Ascending aorta (tissue), 2 donors: ENCODE measurements at places on chromosomes 13 and 19. TPM values are rescaled to one million over a fixed set of nuclear protein-coding genes. Genes with fewer than 3 reads are reported as not detected.

- no peak for DNase-seq
- no peaks in the 10 kb centered on the region for H3K36me3 ChIP-seq
- no peaks in the 10 kb centered on the region for H3K4me1 ChIP-seq
- H3K27ac ChIP-seq: no peak overlapping the region
Observed at GRCh38 chr13:75279834-75280369, 202.1 kb downstream of the TBC1D4 start.

The ADPRHL1 gene
- 11.3 TPM for total RNA-seq

- H3K27me3 ChIP-seq: no peaks in the 10 kb centered on the region
- DNase-seq: no peak
- no peak overlapping the region for H3K27ac ChIP-seq
- H3K4me1 ChIP-seq: no peaks in the 10 kb centered on the region
- no peak overlapping the region for H3K4me3 ChIP-seq
- no peaks in the 10 kb centered on the region for H3K36me3 ChIP-seq
Observed at GRCh38 chr13:100954430-100955305, 280.1 kb upstream of the TMTC4 start.

DNA sequence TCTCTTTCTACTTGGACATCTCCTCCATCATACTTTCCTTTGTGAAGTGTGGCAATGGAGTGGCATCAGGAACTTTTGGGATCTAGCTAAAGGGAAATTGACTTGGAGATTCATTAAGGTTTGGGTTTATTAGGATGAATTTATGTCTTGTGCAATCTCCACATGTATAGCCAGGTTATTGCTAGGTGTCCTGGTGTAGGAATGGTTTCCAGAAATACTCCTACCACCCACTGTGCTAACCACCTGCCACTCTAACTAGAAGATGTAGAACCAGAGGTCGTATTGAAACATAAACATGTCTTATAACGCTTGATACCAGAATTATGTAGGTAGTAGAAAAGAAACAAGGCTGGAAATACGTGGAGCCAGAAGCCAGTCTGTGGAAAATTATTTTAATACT, 38.1 kb upstream of the MED4 start:
- H3K4me3 ChIP-seq: no peak overlapping the region
- H3K4me1 ChIP-seq: no peaks in the 10 kb centered on the region
- H3K27ac ChIP-seq: no peak overlapping the region
- H3K36me3 ChIP-seq: no peaks in the 10 kb centered on the region
- no peak for DNase-seq
- no peaks in the 10 kb centered on the region for H3K27me3 ChIP-seq

The TRIM28 gene
- total RNA-seq: 222 TPM

DNA sequence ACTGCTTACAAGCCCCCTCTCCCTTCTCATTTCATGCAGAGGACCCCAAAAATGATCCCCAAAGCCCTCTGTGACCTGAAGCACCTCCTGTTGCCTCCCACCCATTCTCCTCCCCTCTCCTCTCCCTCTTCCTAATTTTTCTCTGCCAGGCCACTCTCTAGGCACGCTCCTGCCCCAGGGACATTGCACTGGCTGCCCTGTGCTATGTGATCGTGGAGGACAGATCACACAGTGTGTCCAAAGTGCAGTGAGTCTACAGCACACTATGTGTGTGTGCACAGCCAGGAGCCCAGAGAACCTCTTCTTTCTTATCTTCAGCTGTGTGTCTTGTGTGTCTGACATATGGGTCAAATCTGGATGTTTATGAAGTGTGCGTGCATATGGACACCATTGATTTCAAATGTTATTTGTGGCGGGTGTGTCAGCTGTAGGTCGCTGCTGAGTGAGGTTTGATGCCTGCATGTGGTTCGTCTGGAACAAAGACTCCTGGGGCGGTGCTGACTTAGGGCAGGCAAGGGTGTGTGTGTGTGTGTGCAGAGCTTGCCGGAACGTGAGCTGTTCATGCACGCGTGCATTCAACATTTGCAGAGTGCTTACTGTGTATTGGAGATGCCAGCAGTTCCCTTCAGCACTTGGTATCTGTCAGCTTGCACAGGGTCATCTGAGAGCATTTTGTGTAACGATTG, 2.1 kb upstream of the KLHL26 start:
- H3K36me3 ChIP-seq: no peaks in the 10 kb centered on the region
- no peak overlapping the region for H3K27ac ChIP-seq
- H3K27me3 ChIP-seq: no peaks in the 10 kb centered on the region
- peaks cover 7% of the 10 kb centered on the region for H3K4me1 ChIP-seq

The MPND gene
- 21.9 TPM for total RNA-seq

DNA sequence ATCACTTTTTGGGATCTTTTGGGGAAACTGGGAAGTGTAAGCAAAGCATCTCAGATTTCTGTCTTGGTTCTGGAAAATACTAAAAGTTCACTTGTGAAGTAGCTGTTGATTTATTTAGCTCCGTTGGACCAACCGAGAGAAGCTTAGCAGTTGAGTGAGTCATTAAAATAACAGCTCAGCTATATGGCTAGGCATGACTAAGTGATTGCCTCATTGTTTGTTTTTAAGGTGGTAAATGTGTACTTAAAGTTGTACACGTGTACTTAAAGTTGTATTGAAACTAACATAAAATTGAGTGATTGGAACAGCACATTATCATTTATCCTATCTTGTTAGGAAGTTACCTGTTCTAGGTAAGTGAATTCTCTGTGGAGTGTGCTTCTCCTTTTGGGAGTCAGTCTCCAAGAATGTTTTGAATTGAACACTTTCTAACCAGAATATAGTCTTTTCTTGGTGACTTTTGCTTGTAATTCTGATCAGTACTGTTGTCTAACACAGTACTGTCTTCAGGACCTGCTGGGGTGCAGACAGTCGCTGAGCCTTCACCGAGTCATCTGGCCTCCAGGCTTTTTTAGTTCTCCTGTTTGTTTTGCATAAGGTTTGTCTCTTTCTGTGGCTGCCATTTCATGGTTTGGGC, 2.9 kb upstream of the DCUN1D2 start:
- peaks cover 24% of the 10 kb centered on the region for H3K4me1 ChIP-seq
- H3K36me3 ChIP-seq: peaks cover 31% of the 10 kb centered on the region
- DNase-seq: no peak
- H3K27me3 ChIP-seq: no peaks in the 10 kb centered on the region
- H3K4me3 ChIP-seq: peak overlapping the region; percentile 98

GRCh38 chr13:50456111-50456510, 387.4 kb downstream of the DLEU7 start:
- H3K4me1 ChIP-seq: peaks cover 11% of the 10 kb centered on the region
- no peak overlapping the region for H3K27ac ChIP-seq
- H3K36me3 ChIP-seq: no peaks in the 10 kb centered on the region
- DNase-seq: no peak
- no peaks in the 10 kb centered on the region for H3K27me3 ChIP-seq

The DHDH gene
- not detected for total RNA-seq

DNA sequence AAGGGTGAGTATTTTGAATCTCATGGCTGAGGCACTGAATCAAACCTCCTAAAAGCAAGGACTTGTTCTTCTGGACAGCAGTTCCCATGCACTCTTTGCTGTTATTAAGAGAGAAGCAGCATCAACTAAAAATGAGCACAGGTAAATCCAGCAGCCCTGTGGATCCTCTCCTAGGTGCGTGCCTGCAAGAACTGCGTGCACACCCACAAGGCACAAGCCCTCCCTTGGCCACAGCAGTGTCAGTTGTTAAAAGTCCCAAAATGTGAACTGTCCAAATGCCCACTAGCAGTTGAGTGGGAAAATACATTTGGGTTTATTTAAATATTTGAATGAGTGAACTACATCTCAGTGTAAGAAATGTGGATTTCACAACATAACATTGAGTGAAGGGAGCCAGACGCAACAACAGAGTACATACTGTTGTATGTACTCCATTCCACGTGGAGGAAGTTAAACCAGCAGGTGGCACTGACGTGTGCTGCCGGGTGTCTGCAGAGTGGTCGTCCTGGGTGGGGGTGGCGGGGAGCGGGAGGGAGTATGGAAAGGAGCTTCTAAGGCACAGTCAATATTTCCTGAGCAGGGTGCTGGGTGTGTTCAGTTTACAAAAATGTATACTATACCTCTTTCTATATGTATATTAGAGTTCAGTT, 266.4 kb downstream of the NALCN start:
- H3K27ac ChIP-seq: no peak overlapping the region
- no peaks in the 10 kb centered on the region for H3K27me3 ChIP-seq
- H3K36me3 ChIP-seq: no peaks in the 10 kb centered on the region
- no peak overlapping the region for H3K4me3 ChIP-seq
- no peaks in the 10 kb centered on the region for H3K4me1 ChIP-seq
- DNase-seq: no peak

DNA sequence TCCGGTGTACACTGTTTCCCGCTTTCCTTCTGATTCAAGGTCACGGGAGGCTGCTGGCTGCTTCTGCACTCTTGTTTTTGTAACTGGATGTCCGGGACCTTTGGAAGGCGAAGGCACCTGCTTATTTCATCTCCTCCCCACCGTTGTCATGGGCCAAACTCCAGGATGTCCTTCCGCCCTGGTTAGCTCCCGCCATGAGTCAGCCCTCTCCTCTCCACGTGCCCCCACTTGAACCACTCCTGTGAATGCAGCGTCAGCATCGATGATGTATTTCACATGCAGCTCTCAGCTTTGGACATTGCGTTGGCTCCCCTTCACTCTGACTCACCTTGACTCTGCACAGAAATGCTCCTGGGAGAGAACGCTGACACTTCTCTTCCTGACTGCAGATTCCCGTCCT, 5.5 kb upstream of the GALP start:
- H3K4me1 ChIP-seq: no peaks in the 10 kb centered on the region
- DNase-seq: no peak
- no peaks in the 10 kb centered on the region for H3K27me3 ChIP-seq
- H3K27ac ChIP-seq: no peak overlapping the region
- H3K36me3 ChIP-seq: no peaks in the 10 kb centered on the region

DNA sequence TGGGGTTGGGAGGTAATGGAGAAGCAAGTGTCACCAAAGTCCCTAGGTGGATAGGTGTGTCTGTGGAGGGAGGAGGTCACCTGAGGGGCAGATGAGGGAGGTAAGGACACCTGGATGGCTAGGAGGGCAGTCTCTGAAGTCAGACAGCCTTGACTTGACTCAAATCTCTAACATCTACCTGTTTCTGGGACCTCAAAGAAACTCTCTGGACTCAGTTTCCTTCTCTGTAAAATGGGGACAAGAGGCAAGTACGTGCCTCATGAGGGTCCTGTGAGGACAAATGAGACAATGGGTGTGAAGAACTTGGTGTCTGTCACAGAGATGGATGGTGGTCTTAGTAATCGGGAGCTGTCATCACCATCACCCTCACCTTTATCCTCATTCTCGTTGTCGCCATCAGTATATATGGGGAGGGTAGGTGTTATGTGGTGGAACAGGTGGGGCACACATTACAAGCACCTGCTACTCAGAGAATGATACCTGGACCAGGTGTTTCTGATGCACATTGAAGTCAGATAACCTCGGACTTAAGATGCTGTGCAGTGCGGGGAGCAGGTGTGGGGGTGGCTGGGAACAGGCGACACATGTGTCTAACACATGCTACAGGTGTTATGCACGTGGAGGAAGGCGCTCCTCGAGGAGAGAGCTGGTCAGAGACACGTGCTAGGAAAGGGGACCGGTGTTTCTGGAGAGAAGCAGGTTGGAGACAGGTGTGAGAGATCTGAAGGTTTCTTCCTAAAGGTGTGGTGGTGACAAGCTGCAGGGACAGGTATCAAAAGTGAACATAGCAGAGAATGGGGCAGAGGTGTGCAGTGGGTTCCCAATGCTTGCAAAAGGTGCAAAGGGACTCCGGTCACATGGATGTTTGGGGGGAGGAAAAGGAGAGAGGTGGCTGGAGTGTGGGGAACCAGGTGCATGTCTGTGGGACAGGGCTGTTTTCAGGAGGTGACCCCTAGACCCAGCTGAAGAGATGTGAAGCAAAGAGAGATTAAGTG, 3.8 kb downstream of the ERFL start:
- H3K27ac ChIP-seq: no peak overlapping the region
- H3K27me3 ChIP-seq: peaks cover 38% of the 10 kb centered on the region
- no peak overlapping the region for H3K4me3 ChIP-seq
- H3K4me1 ChIP-seq: peaks cover 11% of the 10 kb centered on the region
- no peaks in the 10 kb centered on the region for H3K36me3 ChIP-seq
- DNase-seq: no peak

DNA sequence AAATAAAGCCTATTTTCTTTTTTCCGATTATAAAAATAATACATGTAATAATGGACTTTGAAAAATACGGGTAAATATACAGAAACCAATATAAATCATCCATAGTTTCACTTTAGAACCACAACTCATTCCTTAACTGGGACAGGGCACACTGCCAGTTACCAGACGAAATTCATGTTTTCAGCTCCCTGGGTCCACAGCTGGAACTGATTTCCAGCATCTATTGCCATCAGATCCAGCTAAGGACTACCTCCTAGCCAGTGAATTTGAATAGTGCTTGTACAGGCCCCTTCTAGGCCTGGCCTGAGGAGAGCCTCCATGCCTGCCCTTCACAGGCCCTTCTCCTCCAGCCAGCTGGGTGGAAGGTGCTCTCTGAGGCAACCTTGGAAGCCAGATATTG, 30.0 kb upstream of the ATP12A start:
- H3K27me3 ChIP-seq: no peaks in the 10 kb centered on the region
- no peaks in the 10 kb centered on the region for H3K36me3 ChIP-seq
- no peak for DNase-seq
- H3K27ac ChIP-seq: no peak overlapping the region

- no peak overlapping the region for H3K27ac ChIP-seq
- H3K36me3 ChIP-seq: no peaks in the 10 kb centered on the region
- no peak overlapping the region for H3K4me3 ChIP-seq
- H3K27me3 ChIP-seq: no peaks in the 10 kb centered on the region
- DNase-seq: no peak
Observed at GRCh38 chr13:53612200-53612599, 583.6 kb downstream of the OLFM4 start.

DNA sequence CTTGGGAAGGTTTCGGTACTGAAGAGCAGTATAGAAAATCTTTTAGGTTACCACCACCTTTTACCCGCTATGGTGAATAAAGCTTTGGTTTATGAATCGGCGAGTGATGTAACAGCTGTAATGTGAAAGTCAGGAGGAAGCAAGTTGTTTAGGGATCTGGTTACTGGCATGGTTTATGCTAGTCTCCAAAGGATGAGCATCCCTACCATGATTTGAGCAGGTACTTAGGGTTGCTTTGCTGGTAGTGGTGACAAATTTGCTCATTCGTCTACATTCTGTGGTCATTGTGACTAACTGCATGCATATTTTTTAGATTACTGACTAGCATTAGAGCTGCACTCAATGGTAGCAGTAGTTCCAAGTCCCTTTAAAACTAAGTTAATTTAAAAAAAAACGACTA, 104.1 kb downstream of the FRY start:
- H3K27me3 ChIP-seq: no peaks in the 10 kb centered on the region
- H3K27ac ChIP-seq: peak overlapping the region; percentile 89
- no peak for DNase-seq
- no peak overlapping the region for H3K4me3 ChIP-seq
- H3K4me1 ChIP-seq: peaks cover 20% of the 10 kb centered on the region
